Ammon's horn (tissue), 1 donor: ENCODE measurements at places on chromosomes 13 and 19.

- no peak for DNase-seq
These were observed 68.9 kb upstream of the FREM2 start for GRCh38 chr13:38617936-38618335.

- peak; percentile 78 for DNase-seq
These were observed 116.4 kb downstream of the TM9SF2 start for GRCh38 chr13:99617474-99618255.

DNA sequence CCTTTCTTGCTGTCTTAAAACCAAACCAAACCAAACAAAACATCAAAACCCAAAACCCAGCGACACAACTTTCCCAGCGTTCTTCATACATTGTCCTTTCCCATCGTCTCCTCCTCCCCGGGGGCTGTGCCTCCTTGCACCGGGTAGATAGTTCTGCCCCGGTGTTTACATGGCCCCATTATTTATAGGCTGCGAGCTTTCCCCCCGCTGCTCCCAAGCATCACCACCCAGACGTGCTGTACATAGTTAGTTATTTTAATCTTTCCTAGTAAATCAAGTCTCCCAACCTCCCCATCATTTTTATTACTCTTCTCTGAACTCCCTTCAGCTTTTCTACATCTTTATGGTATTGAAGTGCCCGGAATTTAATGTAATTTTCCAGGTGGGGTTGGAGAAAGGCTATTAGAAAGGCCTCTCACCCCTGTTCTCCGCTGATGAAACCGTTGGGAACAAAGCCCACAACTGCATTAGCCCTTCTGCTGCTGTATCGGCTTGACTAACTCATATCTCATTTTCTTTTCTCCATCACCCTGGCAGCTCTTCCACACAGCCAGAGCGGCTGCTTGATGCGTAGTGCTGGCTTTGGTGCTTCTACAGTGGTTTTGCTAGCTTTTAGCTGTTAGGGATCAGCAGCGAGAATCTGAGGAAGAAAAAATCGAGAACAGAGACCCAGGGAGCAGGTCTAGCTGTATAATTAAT, 53.1 kb downstream of the FGF9 start:
- DNase-seq, result no peak

- DNase-seq, result no peak
These were observed 29.4 kb downstream of the RFXAP start for GRCh38 chr13:36848199-36848982.

DNA sequence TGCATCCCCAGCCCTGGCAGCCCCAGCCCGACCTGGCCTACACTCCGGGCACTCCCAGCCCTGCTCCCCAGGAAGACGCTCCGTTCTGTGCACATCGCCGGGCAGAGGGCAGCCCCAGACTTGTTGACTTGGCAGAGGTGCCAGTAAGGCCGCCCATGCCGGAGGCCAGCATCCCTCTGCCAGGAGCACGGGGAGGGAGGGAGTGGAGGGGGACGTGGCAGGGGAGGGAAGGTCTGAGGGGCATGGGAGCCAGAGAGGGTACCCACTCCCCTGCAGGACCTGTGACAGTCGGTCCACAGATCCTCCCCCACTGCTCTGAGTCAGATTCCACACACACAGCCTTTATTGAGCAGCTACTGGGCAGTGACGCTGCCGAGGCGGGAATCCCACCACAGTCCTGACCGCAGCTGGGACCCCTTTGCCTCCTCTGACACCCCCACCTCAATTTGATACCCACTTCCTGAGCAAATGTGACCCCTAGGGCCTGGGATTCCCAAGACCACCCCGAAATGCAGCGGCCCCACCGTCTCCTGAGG, 1.9 kb upstream of the NKPD1 start:
- no peak for DNase-seq

DNA sequence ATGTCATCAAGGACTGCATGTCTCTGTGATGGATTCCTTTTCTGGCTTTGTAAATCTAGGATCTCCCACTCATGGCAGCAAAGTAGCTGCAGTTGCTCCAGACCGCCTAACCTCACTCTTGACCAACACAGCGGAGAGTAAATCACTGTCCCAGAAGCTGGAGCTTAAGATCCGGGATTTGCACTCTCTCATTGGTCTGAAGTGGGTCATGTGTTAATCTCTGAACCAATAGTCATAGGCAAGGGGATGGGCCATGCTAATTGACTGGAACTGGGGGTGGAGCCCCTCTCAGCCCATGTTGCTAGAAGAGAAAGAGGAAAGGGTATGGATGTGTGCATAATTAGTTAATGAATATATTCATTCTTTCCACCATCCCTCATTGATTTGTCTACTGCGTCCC, 34.0 kb downstream of the VAV1 start:
- DNase-seq, result no peak

- no peak for DNase-seq
These were observed 118.8 kb downstream of the MIPEP start for GRCh38 chr13:23770428-23770827.

DNA sequence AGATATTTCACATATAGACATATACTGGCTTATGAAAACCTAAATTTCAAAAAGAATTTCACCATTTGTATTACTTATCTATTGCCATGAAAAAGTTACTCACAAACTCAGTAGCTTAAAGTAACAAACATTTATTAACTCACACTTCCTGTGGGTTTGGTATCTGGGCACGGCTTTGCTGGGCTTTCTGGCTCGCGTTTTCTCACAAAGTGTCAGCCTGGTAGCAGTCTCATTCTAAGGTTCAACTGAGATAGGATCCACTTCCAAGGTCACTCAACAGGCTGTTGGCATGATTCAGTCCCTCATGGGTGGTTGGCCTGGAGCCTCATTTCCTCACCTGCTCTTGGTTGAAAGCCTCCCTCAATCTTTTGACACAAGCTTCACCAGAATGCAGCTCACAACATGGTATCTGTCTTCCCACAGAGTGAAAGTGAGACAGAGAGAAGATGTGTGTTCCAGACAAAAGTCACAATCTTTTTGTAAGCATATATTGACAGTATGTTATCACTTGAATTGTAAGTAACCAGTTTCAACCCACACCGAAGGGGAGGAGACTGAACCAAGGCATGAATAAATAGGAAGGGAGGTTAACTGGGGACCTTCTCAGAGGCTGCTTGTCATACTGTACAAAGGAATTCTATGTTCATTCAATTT, 1065.8 kb upstream of the SPRY2 start:
- no peak for DNase-seq

GRCh38 chr19:50281491-50281890, 47.7 kb downstream of the KCNC3 start:
- no peak for DNase-seq

GRCh38 chr19:41154060-41154459, 39.0 kb upstream of the CYP2S1 start:
- DNase-seq, result no peak

GRCh38 chr19:56491399-56491798, 14.3 kb upstream of the ZNF667 start:
- DNase-seq, result no peak

- DNase-seq, result no peak
These were observed 5.8 kb downstream of the CD320 start for GRCh38 chr19:8302357-8302691.

- DNase-seq, result no peak
These were observed 432.3 kb downstream of the RFC3 start for GRCh38 chr13:34250151-34250670.

DNA sequence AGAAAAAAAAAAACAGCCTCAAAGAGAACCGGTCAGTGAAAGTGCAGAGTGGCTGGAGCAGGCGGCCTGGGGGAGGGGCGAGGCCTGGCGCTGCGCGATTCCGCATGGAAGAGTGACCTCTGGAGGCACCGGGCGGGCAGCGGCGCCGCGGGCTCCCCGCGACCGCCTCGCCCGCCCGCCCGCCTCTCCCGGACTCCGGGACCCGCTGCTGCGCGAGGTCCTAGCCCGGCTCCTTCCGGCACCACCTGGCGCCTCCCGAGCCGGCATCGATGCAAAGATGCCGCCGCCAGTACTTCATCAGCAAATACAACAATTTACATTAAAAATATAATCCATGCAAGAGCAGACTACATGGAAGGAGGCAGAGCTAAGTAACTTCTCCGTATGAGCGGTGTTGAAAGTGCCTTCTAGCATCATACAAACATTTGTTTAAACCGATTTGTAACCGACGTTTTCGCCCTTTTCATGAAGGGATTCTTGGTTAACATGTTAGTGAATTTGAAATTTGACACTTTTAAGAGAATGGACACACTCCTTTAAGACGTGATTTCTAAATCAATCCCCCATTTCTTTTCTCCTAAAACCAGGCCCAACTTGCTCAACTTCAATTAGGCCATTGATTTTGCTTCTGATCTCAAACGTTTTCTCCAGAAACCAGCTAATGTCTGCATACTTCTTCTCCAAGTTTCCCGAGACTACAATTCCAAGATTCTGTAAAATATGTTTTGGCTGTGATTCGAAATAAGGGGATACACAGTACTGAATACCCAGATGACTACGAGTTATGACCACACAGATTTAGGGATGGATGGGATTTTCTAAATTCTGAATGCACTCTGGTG, 2.1 kb downstream of the EFNB2 start:
- DNase-seq, result peak; percentile 86

GRCh38 chr13:35965226-35965927, 165.8 kb downstream of the DCLK1 start:
- no peak for DNase-seq

DNA sequence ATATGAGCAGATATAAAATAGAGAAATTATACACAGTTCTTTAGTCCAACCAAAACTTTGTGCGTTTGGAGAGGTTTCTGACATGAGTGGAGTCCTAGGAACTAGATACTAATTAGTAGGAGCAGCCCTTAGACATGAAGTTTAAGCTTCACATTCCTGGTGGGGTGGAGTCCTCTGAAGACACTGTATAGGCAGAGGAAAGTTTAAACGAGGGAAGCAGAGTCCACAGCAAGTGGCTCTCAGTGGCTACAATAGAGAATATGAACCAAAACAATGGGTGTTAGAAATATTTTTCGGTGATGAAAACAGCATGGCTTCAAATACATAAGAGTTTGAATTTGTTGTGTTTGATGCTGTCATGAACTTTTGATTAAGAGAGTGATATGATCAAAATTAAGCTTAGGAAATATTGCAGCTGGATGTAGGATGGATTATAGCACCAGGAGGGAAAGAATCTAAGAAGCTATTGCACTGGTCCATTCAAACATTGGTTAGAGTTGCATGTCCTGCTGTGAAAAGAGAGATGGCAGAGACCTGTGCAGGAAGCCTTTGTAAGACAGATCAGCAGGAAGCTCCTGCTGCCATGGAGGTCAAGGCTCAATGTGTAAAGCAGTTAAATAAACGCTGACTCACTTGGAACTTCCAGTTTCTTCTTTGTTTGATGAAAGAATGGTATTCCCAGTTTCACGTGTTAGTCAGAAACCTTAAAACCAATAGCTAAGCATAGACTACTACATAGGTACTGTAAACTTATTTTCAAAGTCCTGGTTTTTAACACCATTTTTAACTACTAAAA, 175.2 kb downstream of the TDRD3 start:
- DNase-seq, result no peak

- DNase-seq, result no peak
These were observed 2.3 kb upstream of the U2AF2 start for GRCh38 chr19:55652311-55653128.

- no peak for DNase-seq
These were observed 64.0 kb downstream of the DNAJC3 start for GRCh38 chr13:95740979-95741320.

- no peak for DNase-seq
These were observed 21.7 kb downstream of the ZNF45 start for GRCh38 chr19:43913383-43913782.

- DNase-seq, result no peak
These were observed 24.2 kb upstream of the FBL start for GRCh38 chr19:39870171-39870971.

DNA sequence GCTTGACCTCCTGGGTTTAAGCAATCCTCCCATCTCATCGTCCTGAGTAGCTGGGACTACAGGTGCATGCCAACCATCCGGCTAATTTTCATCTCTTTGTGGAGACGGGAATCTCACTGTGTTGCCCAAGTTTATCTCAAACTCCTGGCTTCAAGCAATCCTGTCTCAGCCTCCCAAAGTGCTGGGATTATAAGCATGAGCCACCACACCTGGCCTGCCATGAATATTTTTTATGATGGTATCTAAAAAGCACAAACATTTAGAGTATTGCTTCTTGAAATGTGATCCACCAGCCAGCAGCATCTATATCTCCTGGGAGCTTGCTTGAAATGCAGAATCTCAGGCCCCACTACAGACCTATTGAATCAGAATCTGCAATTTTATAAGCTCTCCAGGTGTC, 111.2 kb upstream of the CLDN10 start:
- DNase-seq, result no peak

GRCh38 chr13:75607447-75607846, 28.7 kb upstream of the LMO7 start:
- no peak for DNase-seq

- no peak for DNase-seq
These were observed 35.8 kb downstream of the FRY start for GRCh38 chr13:32067149-32067961.

- no peak for DNase-seq
These were observed 170.7 kb downstream of the DCT start for GRCh38 chr13:94308832-94309231.

- DNase-seq, result no peak
These were observed 8.4 kb downstream of the PEAK3 start for GRCh38 chr19:2273356-2274184.

DNA sequence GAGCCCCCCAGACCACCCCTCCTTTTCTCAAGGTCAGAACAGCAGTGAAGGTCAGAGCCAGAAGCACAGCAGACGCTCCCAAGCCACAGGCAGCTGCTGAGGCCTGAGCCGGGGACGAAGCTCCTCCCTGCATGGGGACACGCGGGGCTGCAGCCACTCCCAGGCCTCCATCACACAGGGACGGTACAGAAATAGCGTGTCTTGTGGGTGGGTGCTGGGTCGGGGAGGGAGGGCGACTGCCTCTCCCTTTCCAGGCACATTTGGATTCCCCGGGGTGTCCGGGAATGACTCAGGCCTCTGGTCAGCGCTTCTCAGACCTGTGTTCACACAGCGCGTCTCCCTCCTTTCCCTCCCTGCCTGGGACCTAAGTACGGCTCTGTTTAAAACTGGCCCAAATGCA, 33.2 kb downstream of the RASA3 start:
- DNase-seq, result no peak

GRCh38 chr13:22517544-22517943, 663.2 kb upstream of the SGCG start:
- no peak for DNase-seq

- DNase-seq, result no peak
These were observed 1722.7 kb downstream of the SLITRK5 start for GRCh38 chr13:89393758-89394304.
